ENCODE measurements at places on chromosomes 2 and 18.

DNA sequence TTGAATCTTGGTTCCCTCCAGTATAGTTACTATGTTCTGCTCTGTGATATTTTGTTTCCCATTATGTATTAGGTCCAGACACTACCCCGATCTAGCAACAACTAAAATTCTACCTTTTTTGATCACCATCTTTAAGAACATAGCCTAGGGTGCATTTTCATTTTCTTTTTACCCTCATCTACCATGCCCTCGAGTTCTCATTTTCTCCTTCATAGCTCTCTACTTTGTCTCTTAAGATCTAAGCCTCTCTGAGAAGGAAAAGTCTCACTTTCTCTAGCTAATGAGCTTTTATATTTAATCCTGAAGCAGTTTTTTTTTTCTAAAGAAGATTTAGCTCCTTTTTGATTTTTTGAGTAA, 1089.4 kb upstream of the SLC39A10 start:
- DNase-seq, result no peak

GRCh38 chr2:27843992-27844391, 46.2 kb downstream of the RBKS start:
- no peak for DNase-seq

DNA sequence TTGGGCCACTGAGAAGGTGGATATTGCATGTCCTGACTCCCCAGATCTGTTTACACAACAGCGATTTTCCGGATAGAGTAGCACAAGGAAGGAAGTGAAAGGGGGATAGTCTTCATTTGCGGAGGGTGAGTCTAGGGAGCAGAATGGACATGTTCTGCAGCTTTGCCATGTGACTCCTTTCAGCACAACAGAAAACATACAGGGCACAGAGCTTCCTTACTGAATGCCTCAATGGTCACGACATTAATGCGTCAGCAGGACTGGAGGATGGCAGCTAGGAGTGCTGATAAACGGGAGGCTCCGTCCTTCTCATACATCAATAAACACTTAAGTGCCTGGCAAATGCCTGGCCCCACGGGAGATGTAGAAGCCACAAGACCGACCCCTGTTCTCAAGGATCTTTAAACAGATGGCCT, 163.0 kb downstream of the FAM210A start:
- DNase-seq, result no peak

- no peak for DNase-seq
Observed at GRCh38 chr2:121819846-121820245, 64.4 kb downstream of the TSN start.

GRCh38 chr2:148375214-148375613, 269.3 kb upstream of the EPC2 start:
- DNase-seq, result no peak

- no peak for DNase-seq
Observed at GRCh38 chr18:35610089-35610488, 28.5 kb downstream of the GALNT1 start.

GRCh38 chr2:239027391-239028252, 179.7 kb downstream of the TWIST2 start:
- DNase-seq, result no peak

DNA sequence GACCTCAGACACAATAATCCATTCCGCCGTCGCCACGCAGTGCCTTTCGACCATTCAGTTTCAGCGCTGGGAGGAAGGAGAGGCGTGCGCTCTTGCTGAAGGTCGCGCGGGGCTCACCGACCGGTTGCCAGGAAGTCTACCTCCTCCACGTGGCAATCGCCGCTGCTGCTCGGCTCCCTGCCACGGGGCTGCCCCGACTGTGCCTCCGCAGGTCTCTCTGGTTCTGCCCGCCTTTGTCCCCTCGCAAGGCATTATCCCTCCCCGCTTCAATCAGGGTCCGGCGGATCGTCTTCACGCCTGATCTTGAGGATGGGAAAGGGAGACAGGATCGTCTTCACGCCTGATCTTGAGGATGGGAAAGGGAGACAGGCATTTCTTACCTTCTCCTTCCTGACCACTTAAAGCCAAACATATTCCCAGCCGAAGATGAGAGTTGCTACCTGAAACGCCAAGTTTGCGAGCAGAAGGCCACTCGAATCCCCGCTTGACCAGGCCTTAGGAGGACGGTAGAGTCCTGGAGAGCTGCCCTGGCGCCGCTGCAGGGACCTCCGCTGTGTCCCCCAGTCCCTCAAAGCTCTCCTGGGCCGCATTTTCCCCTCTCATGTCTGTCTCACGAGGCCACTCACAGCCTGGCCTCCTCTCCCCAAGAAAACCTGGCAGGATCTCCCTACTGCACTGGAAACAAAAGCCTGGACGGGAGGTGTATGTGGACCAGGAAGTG, 4.3 kb upstream of the GPR45 start:
- no peak for DNase-seq

GRCh38 chr18:79425569-79425886, 29.8 kb downstream of the NFATC1 start:
- DNase-seq, result no peak

DNA sequence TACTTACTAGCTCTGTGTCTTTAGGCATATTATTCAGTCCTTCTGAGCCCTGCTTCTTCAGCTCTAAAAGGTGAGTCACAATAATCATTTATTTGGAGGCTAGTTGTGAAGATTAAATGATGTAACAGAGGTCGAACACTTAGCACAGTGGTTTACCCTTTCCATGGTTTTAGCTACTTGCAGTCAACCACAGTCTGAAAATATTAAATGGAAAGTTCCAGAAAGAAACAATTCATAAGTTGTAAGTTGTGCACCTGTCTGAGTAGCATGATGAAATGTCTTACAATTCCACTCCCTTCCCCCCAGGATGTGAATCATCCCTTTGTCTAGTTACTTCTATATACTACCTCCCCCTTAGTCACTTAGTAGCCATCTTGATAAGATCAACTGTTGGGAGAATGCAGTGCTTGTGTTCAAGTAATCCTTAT, 217.6 kb upstream of the THUMPD2 start:
- peak; percentile 90 for DNase-seq

GRCh38 chr2:150911766-150912280, 349.8 kb downstream of the RBM43 start:
- DNase-seq, result no peak

GRCh38 chr2:75545922-75546321, 14.8 kb downstream of the EVA1A start:
- DNase-seq, result no peak

DNA sequence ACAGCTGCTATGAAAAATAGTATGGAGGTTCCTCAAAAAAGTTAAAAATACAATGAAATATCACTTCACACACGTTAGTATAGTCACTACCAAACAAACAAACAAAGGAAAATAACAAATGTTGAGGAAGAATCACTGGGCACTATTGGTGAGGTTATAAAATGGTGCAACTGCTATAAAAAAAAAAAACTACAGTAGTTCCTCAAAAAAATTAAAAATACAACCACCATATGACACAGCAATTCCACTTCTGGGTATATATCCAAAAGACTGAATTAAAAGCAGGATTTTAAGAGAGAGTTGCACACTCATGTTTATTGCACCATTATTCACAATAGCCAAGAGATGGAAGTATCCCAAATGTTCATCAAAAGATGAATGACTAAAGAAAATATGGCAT, 80.9 kb upstream of the POU3F3 start:
- no peak for DNase-seq

- DNase-seq, result no peak
Observed at GRCh38 chr18:3058328-3059191, 45.6 kb upstream of the LPIN2 start.

DNA sequence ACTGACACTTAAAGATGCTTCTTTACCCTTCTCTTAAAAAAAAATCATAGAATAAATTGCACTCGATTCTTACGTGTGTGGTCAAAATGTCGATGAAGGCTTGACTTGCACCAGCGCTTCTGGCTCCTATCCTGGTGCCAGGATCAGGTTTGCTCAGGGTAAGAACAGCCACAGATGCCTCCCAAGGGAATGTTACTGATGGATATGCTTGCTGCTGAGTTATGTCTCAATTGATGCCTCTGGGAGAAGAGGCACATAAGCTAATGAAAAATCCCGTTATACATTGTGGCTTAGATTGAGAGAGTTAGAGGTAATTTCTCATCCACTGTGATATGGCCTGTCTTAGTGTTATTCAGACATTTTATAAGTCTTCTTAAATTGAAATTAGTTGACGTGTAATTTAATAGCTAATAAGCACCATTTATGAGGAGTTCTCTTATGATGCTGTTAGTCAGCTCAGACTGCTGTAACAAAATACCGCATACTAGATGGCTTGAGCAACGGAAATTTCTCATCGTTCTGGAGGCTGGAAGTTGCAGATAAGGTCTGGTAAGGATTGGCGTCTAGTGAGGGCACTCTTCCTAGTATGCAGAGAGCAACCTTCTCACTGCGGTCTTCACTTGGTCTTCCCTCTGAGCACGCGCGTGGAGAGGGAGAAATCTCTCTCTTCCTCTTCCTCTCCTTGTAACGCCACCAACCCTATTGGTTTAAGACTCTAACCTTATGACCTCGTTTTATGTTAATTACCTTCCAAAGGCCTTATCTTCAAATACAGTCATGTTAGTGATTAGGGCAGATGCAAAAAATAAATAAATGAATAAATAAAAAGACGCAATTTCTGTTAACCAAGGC, 116.6 kb upstream of the NOSTRIN start:
- no peak for DNase-seq

Measured in kidney epithelial cell (primary cell).